ENCODE measurements at places on chromosomes 11 and 22. TPM values are rescaled to one million over a fixed set of nuclear protein-coding genes. Genes with fewer than 3 reads are reported as not detected.

The PLAAT2 gene
- total RNA-seq = not detected

The LRRN4CL gene
- total RNA-seq = 0.39 TPM

DNA sequence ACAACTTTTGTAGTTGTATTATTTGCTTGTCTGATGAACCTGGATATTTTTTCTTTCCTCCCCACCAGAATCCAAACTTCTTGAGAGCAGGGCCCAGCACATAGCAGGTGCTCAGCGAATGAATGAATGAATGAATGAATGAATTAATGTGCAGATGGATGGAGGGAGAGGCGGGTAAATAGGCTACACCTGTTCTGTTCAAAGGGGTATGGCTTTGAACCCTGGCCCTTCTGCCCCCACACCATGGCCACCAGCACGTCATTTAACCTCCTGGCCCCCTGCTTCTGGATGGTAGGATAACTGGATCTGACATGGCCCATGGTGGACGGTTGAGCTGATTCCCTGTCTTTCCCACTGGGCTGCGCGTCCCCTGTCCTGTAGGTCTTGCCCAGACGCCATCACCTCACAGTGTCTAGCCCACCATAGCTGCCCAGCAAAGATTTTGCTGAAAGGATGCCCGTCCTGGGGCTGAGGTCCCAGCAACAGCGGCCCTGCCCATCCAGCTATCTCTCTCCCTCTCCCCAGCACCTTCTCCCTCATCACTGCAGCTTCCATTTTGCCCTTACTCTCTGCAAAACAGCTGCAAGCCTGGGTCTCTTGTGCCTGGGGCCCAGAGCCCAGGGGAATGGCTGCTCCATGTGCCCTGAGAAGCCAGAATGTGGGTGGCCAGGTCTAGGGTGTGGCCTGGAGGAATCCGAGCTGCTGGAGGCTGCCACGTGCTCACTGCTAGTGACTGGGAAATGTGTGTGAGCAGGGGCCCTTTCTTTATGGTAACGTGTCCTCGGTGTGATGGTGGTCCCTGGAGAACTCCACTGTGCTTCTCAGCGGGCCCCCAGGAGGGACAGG, 49.3 kb upstream of the LINC01488 start:
- H3K27ac ChIP-seq = no peak overlapping the region
- DNase-seq = no peak
- H3K4me3 ChIP-seq = no peak overlapping the region
- H3K27me3 ChIP-seq = no peaks in the 10 kb centered on the region
- H3K4me1 ChIP-seq = peaks cover 27% of the 10 kb centered on the region

DNA sequence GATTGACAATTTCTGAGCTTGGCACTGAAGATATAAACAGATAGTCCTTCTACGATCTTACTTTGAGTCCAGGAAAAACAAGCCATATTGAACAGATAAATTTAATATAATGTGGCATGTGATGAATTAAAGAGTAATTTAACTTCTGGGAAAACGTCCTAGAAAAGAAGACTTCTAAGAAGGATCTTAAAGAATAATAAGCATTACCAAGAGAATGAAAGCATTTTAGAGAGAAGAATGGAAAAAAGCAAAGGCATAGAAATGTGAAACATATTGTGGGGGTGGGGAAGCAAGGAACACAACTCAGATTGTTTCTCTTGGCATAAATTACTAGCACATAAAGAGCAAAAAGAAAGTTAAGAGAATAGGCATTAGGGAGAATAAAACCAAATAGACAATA, 5.4 kb downstream of the DDIAS start:
- H3K4me3 ChIP-seq = peak overlapping the region; percentile 52
- H3K36me3 ChIP-seq = no peaks in the 10 kb centered on the region
- H3K4me1 ChIP-seq = peaks cover 25% of the 10 kb centered on the region
- no peaks in the 10 kb centered on the region for H3K27me3 ChIP-seq
- DNase-seq = no peak

The SCN4B gene
- 0.08 TPM for total RNA-seq

The DLG2 gene
- 1.2 TPM for total RNA-seq

The C11orf91 gene
- 0.75 TPM for total RNA-seq

DNA sequence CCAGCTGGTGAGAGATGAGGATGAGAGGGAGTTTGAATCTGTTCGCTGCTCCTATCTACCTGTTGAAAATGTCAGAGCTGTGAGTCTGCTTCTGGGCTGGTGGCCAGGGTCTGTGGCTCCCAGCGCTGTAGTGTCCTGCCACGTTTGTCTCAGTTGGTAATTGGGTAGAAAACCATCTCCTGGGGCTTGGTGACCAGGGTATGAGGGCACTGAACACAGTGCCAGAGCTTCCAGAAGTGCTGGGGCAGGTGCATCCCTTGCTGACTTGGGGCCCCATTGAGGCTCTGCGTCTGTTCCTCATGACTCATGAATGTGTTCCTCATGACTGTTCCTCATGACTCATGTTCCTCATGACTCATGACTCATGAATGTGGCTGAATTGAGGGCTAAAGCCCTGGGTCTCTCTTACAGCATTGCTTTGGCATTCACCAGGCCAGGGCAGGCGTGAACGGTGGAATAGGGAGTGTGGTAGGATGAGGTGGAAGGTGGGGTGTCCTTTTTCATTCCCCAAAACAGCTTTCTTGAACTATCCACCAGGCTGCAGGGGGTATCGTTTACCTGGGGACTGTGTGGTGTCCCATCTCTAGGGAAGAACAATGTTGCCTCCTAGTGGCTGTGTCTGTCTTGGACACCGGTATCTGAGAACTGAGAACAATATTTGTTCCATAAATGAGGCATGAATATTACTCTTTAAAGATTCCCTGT, 139.5 kb downstream of the COMMD9 start:
- H3K27ac ChIP-seq = peak overlapping the region; percentile 92
- DNase-seq = peak; percentile 86
- no peak overlapping the region for H3K4me3 ChIP-seq
- peaks cover 49% of the 10 kb centered on the region for H3K4me1 ChIP-seq

The RELT gene
- 3.3 TPM for total RNA-seq

- peak overlapping the region; percentile 77 for H3K27ac ChIP-seq
- peaks cover 5% of the 10 kb centered on the region for H3K36me3 ChIP-seq
- peaks cover 74% of the 10 kb centered on the region for H3K4me1 ChIP-seq
- peak overlapping the region; percentile 73 for H3K4me3 ChIP-seq
- DNase-seq = no peak
Measured at GRCh38 chr22:30246814-30247376, 336 bp upstream of the LIF start.

DNA sequence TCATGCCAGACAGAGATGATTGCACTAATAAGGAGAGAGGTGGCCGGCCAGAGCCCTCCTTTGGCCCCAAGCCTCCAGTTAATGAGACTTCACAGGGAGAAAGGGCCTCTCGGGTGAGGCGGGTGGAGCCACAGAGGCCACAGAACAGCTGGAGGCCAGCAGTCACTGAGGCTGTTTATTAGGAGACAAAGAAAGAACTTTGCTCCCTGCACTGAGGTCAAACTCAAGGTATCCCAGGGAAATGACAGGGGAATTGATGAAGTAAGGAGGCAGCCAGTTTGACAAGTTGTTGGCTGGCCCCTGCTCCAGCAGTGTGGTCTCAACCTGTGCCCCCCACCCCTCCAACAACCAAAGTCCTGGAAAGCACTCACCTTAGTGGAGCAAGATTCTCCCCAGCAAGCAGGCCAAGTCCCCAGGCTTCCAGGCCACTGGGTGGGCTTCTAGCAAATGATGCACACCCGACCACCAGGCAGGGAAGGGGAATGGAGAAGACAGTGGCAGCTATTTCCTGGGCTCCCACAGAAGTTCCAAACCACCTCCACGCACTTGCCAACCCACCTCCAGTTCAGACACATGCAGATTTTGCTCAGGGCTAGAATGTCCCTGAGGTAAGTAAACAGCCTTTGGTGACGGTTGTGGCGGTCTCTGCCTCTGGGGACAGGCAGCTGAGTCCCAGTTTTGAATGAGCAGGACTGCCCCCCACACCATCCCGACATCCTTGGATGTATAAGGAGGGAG, 53.2 kb downstream of the RPUSD4 start:
- no peak for DNase-seq
- no peak overlapping the region for H3K4me3 ChIP-seq
- no peak overlapping the region for H3K27ac ChIP-seq
- peaks cover 26% of the 10 kb centered on the region for H3K4me1 ChIP-seq
- peaks cover 2% of the 10 kb centered on the region for H3K36me3 ChIP-seq

DNA sequence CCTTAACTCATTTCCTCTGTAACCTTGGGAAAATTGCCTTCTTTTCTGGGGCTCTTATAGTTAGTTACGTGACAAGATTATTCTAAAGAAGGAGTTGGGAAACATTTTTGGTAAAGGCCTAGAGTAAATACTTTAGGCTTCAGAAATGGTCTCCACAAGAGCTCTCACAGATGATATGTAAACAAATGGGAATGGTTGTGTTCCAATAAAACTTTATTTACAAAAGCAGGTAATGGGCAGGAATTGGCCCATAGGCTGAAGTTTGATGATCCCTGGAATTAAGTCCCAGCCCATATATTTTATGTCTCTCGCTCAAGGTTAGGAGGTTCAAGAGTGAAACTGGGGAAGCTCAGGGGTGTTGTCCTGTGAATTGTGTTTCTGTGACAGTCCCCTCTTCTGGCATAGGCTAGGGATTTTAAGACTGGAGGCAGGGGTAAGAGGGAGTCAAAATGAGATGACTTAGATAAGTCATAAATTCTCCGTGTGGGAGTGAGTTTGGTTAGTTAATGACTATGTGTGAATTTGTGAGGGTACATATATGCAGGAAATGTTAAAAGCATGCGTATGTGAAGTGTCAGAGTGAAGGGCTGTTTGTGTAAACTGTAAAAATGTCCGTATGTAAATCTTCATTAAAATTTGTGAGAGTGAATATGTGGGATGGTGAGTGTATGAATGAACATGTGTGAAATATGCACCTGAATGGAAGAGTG, 7.4 kb upstream of the OR52B4 start:
- H3K36me3 ChIP-seq = no peaks in the 10 kb centered on the region
- H3K4me1 ChIP-seq = no peaks in the 10 kb centered on the region
- no peak overlapping the region for H3K4me3 ChIP-seq
- DNase-seq = no peak
- peaks cover 10% of the 10 kb centered on the region for H3K27me3 ChIP-seq
- no peak overlapping the region for H3K27ac ChIP-seq

DNA sequence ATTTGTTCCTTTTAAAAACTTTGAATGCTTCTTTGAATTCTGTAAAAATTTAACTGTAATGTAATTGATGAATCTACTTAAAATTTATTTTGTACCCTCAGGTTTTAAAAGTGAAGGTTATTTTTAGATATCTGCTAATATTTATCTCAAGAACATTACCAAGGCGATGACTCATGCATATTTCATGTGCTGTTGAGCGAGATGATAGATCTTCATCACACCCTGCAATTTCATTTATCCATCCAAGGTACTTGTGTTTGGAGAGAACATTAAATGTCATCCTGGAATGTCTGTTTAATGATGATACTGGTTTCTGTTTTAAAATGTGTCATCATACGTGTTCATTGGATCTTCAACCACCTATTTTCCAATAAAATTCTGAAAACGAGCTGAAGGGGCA, 6.7 kb upstream of the OOSP4A start:
- H3K4me1 ChIP-seq = no peaks in the 10 kb centered on the region
- no peak for DNase-seq
- no peak overlapping the region for H3K27ac ChIP-seq
- no peaks in the 10 kb centered on the region for H3K27me3 ChIP-seq
- no peaks in the 10 kb centered on the region for H3K36me3 ChIP-seq

DNA sequence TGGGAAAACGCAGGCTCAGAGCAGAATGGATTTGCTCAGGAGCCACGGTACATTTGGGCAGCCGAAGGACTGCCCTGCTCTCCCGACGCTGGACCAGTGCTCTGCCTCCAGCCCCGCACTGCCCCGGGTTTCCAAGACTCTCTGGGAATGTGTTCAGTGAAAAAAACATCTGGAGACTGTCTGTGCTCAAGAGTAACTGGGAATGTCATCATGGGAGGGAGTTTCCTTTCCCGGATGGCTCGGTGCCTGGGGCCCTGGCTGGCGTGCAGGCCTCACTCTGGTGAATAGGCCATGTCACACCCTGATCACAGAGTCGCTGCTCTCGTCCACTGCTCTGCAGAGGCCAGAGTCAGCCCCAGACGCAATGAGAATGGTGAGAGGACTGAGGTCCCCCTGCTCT, 9.8 kb upstream of the APOL6 start:
- DNase-seq = peak; percentile 89
- H3K4me1 ChIP-seq = peaks cover 14% of the 10 kb centered on the region
- no peaks in the 10 kb centered on the region for H3K36me3 ChIP-seq

DNA sequence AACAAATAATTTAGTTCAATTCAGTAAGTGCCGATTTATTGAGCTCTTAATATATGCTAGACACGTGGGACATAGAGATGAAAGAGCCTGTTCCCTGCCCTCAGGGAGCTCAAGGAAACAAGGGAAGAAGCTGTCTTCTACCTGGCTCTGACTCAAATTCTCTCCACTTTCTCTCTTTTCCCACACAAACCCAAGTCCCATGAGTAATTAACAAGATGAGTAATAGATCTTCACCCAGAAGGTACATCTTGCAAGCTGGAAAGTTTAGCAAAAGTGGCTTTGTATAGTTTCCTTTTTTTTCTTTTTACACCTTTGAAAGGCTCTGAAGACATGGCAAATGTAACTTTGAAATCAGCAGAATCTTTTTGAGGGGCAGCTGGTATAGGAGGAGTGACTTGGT, 48.2 kb upstream of the CHST1 start:
- no peaks in the 10 kb centered on the region for H3K4me1 ChIP-seq
- H3K27me3 ChIP-seq = peaks cover 61% of the 10 kb centered on the region
- H3K36me3 ChIP-seq = no peaks in the 10 kb centered on the region

DNA sequence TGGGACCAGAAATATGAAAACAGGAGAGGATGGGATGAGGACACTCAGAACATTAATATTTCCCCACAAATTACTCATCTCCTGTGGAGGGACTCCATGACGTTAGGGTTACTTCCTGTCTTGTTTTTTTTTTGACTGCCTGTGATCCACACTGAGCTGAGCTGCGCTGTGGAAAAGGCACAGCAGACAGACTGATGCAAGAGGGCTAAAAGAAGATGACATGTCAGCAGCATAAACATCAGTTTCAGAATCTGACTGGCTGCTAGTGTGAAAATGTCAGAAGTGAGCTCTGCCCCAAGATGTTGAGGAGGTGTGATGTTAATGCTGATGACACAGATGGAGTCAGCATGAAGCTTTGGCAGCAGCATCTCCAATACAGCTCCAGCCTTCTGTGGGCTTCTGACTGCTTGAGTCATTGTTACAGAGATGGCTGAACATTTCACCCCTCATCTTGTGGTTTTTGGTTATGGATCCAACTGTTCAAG, 286.8 kb downstream of the BLID start:
- H3K27me3 ChIP-seq = no peaks in the 10 kb centered on the region
- DNase-seq = no peak
- peak overlapping the region; percentile 1 for H3K4me3 ChIP-seq
- peak overlapping the region; percentile 89 for H3K27ac ChIP-seq

Measured in osteocyte (in vitro differentiated cells).